Astrocyte (in vitro differentiated cells and primary cell): ENCODE measurements at places on chromosomes 3 and 15.
A peak's percentile ranks its signal among the peaks of the same experiment; 100 is the strongest.

GRCh38 chr3:48990636-48991469 lies 812 bp downstream of the P4HTM start:
- no peak for DNase-seq

DNA sequence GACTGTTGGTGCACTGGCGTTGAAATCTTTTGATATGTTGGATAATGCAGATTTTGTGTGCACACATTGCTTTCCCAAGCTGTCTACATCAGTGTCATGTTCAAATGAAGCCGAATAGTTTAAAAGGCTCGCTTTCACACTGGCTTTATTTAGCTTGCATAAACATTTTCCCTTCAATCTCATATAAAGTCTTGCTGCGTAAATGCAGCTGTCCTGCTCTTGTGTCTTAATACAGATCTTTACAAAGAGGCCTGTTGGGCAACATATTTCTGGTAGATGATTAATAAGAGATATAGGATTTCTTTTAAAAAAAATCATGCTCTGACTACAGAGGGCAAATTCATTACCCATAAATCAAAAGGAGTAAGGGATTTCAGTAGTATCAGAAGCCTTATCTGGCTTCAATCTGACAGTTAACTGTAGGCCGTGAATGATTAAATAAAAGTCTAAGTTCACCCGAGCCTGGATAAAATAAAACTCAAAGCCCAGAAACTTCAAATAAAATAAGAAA lies 937.2 kb downstream of the FHIT start:
- DNase-seq, result peak; percentile 33

GRCh38 chr15:71195242-71195641 lies 80.0 kb downstream of the THSD4 start:
- no peak for DNase-seq

DNA sequence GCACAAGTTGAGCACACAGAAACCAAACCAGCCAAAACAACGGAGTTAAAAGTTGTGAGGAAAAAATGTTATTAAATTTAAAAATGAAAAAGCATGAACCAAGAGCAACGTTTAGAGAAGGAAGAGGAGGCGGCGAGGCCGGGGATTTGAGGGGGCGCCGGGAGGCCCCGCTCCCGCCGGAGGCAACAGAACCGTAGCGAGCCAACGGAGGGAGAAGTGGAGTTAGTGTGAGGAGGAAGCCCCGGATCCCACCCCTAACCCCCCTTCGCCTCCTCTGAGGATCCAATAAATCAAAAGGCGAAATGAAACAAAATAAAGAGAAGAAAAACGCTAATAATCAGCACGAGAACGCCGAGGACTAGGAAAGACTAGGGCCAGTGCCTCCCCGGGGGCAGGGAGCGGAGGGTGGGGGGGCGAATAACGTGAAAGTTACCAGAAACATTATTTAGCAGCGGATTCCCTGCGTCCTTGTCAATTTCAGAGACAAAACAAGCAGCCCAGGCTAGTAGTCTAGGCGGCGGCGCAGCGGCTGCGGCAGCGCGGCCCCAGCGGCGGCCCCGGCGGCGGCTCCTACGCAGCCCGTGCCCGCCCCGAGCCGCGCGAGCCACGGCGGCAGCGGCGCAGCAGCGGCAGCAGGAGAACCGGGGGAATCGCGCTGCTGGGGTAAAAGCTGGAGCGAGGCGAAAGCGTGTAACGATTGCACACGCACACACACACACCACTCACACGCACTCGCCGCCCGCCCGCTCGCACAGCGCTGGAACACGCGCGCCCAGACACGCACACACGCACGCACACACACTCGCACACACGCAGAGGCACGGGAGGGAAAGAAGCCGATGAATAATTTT lies 1.7 kb downstream of the MEIS2 start:
- DNase-seq, result no peak

DNA sequence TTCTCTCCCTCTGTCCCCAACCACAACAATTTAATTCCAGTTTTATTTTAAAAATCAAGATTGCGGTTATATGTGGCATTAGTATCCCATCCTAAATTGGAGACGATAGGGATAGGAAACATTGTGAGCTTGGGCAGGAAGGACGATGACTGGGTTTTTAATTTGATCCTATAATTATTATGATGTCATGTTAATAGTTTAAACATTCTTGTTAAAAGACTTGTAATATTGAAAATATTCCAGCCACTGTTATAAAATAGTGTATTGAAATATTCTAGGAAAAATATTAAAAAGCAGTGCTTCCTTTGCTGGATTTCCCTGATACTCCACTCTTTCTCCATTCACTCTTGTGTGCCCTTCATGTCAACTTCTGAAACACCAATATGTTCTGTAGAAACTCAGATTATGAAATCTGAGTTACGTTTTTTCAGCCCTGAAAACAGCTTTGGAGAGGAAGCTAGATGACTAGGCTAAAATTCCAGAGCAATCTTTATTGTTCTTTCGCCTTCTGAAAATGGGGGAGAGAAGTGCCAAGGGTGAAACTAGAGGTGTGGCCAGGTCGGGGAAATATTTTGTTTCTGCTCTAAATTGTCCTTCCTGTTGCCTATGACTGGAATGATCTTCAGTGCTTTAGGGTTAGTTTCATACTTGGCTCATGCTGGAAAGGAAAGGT lies 46.1 kb upstream of the MAP3K13 start:
- DNase-seq, result peak; percentile 33

DNA sequence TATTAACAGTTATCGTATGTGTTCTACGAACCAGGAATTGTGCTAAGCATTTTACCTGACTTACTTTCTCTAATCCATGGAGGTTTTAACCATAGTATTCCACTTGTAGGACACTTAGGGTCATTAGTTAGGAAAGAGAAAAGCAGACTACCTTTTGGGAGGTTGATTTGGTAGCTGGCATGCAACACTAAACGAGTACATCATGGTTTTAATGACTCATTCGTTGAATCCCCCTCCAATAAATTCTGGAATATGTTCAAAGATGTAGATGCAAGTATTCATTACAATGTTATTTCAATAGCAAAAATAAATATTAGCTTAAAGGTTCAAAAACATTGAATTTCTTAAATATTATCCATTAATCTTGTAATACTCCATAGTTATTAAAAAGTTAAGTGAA lies 162.5 kb downstream of the FMN1 start:
- peak; percentile 44 for DNase-seq

GRCh38 chr3:152885076-152885475 lies 50.1 kb downstream of the P2RY1 start:
- DNase-seq, result no peak

DNA sequence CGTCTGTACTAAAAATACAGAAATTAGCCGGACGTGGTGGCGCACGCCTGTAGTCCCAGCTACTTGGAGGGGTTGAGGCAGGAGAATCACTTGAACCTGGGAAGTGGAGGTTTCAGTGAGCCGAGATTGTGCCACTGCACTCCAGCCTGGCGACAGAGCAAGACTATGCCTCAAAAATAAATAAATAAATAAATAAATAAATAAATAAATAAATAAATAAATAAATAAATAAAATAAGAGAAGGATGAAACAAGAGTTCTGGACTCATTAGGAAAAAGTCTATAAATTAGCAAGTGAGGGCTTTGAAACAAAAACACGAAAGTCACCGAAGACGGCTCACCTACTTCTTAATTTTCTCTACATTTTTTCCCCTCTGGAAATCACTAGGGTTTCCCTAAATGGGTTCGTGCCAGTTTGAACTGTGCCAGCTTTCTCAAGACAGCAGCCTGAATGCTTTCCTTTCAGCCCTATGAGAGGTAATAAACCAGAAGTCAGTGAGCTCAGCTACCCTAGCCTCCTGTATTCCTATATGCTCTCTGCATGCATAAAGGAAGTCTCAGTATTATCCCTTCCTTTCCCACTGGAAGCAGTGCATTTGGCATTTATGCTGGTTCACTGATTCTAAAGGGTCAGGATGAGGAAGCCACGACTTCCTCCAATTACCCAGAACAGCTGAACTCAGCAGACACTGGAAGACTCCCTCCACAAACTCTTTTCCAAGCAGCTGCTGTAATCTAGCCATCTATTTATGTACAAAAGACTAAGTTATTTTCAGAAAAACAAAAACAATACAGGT lies 266.9 kb downstream of the ZBBX start:
- DNase-seq, result no peak

DNA sequence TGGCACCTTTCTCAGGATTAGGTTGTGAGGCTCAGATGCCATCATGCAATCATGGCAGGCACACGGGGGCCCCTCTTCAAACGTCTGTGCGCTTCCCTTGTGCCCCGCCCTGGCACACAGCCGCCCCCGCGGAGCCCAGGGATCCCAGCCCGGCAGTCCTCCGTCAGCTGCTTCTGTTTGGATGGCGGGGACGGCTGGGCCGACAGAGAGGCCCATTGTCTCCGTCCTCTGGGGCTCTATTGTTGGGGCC lies 849 bp upstream of the HDAC11 start:
- peak; percentile 10 for DNase-seq

- no peak for DNase-seq
Measured at GRCh38 chr3:14849638-14850230, 31.0 kb downstream of the FGD5 start.

DNA sequence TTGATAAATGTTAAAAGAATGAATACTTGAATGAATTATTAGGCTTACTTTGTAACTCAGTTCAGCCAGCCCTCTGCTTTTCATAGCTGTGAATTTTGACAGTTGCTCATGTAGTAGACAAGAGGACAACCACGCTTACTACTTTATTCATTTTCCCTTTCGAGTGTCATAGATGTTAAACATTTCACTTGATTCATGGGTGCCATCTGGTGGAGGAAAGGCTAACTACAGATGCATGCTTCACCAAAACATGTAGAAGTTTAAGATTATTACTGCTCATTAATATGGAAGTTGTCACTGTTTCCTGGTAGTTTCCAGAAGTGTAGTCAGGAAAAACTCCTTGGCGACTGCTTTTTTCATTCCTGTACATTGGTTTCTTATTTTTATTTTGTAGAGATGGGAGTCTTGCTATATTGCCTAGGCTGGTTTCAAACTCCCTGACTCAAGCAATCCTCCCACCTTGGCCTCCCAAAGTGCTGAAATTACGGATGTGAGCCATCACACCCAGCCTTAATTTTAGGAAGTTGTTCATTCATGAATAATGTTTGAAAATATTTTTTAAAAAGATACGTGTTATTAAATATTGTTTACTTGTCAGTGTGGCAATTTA lies 163.2 kb downstream of the B3GALNT1 start:
- DNase-seq, result peak; percentile 39

DNA sequence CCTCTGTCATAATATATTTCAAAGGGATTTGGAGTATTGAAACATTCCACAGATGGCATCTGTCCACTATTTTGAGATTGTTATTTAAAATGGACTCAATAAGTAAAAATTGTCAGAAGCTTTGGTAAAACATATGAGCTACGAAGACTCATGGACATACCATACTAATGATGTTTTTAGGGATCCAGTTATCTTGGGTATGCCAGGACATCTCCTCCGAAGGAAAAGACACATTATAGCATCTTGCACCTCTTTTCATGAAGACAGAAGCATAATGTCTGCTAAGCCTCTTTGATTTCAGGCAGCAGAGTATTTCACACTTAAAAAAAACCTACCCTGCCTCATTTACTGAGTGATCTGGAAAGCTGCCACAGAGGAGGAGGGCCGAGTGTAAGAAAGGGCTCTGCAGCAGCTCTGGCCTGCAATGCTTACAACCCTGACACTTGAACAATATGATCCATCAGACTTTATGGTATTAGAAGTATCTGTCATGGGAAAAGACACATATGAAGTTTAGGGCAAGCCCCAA lies 284.8 kb downstream of the TUSC7 start:
- no peak for DNase-seq

GRCh38 chr3:47377186-47377585 lies 3.6 kb upstream of the PTPN23 start:
- no peak for DNase-seq

DNA sequence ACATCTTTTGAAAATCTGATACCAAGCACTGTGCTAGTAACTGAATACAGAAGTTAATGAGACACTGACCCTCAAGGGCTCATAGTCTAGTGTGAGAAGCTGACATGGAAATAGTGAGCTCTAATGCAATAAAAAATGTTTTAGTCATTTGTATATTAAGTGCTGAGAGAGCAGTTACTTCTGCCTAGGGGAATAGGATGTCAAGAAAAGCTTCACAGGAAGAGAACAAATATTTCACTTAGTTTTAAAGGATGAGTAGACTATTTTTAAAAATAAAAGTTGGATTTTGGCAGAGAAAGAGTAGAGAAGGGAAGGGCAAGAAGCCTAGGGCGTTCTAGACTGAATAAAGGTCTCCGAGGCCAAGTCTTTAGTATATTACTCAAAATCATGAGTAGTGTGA lies 158.4 kb downstream of the ATG7 start:
- DNase-seq, result no peak

GRCh38 chr3:126284258-126284904 lies 72.8 kb downstream of the KLF15 start:
- peak; percentile 54 for DNase-seq

DNA sequence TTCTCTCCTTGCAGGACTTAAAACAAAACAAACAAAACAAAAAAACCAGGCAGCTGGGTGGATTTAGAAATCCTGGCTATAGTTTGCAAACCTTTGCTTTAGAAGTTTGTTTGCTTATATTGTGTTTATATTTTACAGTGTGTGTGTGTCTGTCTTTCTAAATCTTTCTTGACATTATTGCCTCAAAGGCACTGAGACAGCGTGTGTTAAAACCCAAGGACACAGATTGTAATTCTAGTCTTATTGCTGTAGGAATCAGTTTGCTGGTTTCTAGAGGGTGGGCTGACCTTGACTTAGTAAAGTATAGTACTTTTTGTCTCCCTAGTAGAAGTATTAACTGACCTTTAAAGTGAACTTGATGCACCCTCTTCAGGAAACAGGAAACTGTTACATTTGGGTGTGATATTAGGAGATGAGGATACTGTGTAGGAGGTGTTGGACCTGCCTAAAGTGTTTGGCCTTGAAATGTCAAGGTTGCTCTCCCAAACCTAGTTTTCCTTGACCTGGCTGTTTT lies 71.0 kb downstream of the TCF12 start:
- DNase-seq, result no peak

DNA sequence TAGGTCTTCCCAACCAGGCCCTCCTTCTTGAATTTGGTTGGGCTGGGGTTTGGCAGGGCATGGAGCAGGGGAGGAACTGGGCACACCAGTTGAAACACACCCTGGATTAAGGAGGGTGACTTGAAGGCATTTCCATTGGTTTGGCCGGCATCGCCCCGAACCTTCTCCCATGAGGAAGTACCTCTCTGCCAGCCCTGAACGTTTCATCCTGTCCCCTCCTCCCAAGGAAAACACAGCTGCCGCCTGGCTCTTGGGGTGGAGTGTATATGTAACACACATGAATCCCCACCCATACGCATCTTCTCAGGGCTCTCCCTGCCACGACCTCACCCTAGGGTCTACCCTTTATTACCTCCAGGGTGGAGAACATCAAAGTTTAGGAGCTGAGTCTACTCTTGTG lies 14.6 kb downstream of the UBAP1L start:
- DNase-seq, result no peak

DNA sequence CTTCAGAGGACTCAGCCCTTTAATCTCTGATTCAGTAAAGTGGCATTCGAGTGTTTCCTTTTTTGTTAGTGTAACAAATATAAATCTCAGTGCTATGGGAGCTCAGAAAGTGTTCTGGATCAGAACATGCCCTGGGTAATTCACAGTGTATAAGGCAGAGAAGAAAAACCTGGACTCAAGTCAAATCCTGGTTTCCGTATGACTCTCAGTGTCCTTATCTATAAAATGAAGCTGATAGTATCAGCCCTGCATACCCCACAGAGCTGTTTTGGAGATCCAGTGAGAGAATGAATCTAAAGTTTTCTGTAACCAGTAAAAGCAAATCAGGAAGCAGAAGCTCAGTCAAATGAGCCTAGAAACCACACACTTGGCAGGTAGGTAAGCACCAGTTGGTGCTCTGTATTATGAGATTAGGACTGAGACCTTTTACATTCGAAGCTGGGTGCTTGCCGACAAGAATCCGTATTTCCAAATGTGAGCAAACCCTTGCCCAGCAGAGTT lies 67.2 kb downstream of the IL1RAP start:
- peak; percentile 62 for DNase-seq
